NCI-H187 treated with DMSO at 0.1 percent for 48 hours (cell line): ENCODE measurements at places on chromosomes 2 and 18.

GRCh38 chr2:227671170-227671905 is 4.7 kb downstream of the SCYGR5 start:
- no peak for DNase-seq

GRCh38 chr2:184370954-184371353 is 227.4 kb upstream of the ZNF804A start:
- no peak for DNase-seq

DNA sequence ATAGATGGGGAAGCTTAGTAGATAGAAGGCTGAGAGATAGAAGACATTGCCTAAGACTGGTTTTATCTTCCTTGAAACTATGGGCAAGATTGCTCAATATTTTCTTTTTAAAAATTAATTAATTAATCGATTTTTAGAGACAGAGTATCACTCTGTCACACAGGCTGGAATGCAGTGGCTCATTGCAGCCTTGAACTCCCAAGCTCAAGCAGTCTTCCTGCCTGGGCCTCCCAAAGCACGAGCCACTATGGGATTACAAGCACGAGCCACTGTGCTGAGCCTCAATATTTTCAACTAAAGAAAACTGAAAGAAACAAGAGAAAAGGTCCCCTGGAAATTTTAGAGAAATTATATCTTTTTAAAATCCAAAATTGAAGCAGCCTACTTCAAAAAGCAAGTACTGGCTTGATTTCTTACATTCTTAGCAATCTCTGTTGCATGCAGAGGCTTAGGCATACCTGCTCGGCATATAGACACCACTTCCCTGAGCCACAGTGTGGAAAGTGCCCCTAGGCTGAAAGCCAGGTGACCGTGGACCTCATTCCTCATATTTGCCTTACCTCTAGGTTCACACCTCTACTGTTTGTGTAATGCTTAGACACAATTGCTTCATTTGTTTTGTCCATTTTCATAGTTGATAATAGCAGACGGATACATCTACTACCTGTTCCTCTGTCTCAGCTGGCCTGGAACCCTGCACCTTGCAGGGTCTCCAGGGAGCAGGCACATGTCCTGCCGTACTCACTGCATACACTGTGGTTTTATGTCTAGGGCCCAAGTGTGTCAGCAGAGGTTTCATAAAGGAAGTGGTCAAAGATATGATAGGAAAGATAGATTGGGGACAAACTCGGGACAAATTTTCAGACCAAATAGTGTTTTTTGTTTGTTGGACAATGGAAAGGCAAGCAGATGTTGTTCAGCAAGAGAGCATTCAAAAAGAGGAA is 166.5 kb upstream of the ALPP start:
- no peak for DNase-seq

- DNase-seq: no peak
Observed at GRCh38 chr2:75309596-75310463, 110.5 kb upstream of the TACR1 start.

- DNase-seq: no peak
Observed at GRCh38 chr18:4232656-4233055, 222.5 kb downstream of the DLGAP1 start.

DNA sequence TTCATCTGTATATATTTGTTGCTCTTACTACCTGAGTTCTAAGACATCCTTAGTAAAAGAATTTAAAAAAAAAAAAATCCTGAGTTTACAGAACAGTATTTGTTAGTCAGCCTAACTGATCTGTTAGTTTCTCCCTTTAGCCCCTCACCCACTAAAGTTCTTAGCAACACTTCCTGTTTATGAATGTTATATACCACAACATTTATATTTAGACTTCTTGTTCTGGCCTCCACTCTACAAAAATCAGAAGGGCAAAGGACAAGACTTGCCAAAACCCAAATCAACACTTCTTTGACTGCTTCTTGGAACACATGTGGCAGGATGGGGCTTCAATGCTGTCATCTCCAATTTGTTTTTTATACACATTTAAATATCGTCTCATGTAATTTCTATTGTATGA is 71.1 kb downstream of the MGAT5 start:
- no peak for DNase-seq

DNA sequence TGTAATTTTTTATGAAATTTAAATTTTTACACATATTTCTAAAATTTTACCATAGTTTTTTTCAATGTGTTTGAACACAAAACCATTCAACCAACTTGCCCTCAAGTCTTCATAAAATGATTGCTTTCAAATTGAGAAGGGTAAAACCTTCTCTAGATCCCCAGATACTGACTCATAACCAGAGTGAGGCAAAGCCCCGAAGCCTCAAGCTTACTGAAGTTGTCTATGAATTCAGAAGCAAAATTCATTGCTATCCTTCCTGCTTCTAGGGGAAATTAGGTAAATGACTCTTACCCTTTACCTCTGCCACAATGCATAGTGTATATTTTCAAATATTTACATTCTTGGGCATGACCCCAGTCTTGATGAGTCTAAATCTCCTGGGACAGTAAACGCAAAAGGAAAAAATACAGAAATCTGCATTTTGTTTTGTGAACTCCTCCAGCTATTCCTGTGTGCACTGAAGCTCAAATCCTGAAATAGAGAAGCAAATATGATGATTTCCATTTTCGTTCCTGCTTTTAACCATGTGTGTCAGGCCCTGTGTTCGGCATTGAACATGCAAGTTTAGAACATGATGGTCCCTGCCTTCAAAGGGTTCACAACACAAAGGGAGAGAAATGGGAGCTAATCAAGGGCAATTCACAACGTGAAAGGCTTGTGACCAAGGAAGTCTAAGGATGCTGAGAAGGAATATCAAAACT is 246.3 kb downstream of the SUCLG1 start:
- no peak for DNase-seq

- no peak for DNase-seq
Observed at GRCh38 chr2:237431372-237431771, 17.4 kb upstream of the COL6A3 start.

- no peak for DNase-seq
Observed at GRCh38 chr2:168934826-168935225, 33.7 kb downstream of the G6PC2 start.

- no peak for DNase-seq
Observed at GRCh38 chr2:168853471-168853870, 36.8 kb downstream of the SPC25 start.

DNA sequence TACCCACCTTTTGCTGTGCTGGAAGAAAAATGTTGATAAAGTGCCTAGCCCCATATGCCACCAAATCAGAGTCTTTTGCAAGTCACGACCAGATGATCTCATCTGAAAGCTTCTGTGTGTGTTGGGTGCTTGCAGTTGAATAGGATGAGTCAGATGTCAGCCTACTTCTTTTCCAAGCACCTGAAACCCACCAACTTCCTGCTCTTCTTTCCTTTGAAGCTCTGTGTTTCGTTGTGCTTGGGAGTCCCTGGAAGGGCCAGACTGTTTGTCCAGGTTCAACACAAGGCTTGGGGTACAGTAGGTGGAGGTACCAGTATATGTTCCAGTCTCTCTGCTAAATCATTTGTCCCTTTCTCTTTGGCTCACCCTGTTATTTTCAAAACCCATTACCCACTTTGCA is 36.8 kb upstream of the LCLAT1 start:
- no peak for DNase-seq

GRCh38 chr2:127605691-127606263 is 40.2 kb upstream of the GPR17 start:
- no peak for DNase-seq

DNA sequence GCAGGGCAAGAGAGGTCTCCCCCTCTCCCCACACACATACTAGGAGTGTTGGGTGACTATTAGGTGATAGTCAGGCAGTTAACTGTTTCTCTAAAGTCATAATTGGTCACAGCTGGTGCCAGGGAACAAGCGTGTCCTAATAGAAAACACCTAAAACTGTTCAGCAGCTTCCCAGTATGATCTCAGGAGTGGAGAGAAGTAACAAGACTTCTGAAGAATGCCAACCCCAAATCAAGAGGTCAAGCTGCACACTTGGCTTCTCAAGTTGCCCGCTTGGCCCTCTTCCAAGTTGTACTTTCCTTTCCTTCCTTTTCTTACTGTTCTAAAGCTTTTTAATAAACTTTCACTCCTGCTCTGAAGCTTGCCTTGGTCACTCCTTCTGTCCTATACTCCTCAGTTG is 22.4 kb upstream of the STAT1 start:
- DNase-seq: no peak

- peak; percentile 49 for DNase-seq
Observed at GRCh38 chr2:56132138-56132537, 51.7 kb upstream of the CCDC85A start.

DNA sequence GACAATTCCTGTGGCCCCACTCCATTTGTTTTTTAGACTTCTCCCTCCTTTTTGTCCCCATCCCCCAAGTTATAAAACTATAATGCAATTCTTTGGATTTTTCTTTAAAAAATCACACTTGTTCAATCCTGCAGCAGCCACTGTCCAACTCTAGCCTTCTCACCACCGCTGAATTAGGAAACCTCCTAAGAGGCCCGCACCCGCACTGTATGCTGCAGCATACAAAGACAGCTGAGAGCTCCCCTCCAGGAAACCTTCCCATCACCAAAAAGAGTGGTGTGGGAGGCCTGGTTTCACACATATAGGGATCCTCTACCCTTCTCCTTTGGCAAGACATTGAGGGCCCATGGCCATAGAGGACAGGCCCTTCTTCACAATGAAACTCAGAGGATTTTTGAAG is 2.9 kb downstream of the PCGF1 start:
- no peak for DNase-seq

GRCh38 chr2:203806761-203807160 is 60.8 kb upstream of the CTLA4 start:
- no peak for DNase-seq

DNA sequence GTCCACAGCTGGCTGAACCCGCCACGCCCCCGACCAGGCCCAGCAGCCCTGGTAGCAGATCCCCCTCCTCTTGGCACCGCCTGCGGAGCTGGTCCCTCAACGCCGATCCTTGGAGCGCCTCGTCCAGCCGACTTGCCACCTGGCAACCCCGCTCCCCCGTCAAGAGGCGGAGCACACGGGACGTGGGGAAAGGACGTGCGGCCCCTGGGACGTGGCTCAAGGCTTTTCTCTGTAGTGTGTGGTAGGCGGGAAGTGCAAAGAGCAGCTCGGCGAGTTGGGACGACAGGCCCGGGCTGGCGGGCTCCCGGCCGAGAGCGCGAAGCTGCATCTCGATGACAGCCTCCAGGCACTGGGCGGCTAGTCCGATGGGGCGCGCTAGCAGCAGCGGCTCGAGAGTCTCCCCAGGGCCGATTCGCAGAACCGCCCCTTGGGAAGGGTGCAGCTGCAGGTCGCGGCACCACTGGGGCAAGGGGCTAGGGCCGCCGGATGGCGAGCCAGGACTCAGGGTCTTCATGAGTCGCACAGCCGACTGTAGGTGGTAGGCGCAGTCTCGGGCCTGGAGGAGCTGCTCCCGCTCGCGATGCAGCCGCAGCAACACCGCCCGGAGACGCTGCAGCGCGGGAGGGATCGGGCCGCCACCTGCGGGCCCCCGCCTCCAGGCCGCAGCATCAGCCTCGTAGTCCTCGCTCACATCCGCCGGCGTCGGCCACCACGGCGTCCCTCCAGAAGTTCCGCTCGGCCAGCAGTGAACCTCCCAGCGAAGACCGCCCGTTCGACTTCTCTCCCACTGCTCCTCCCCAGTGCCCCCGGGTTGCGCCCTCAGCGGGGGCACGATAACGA is 617 bp downstream of the CCDC142 start:
- no peak for DNase-seq

DNA sequence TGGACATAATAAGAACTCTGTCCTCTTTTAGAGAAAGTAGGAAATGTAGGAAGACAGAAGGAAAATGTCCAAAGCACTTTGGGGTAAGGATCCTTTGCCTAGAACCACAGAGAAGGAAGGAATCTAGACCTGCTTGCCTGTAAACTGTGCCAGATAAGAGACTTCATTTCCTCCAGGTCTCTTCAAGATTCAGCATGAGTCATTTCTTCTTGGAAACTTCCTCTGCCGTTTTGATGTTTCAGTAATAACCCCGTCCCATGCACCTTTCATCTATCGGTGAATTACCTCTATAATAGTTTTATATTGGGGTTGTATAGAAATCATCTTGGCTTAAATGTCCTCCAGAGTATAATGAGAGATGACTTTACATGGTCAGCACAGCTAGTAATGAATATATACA is 63.2 kb upstream of the LRATD1 start:
- DNase-seq: no peak

- no peak for DNase-seq
Observed at GRCh38 chr2:230449901-230450467, 34.0 kb downstream of the SP100 start.

DNA sequence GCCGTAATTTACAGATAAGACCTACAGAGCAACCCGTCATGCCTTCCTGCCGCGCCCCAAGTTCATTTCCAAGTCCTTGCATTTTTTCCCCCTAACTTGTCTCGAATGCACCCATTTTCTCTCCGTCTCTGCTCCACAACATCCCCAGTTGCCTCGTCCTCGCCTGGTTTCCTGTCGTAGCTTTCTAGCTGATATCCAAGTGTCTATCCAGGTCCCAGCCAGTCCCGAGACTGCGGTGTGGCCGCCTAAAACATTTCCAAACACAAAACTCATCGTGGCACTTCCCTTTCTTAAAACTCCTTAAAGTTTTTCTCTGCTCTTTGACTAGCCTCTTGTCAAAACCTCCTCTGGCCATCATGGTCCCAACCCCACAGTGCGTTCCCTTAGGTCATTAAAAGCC is 1.2 kb upstream of the BARD1 start:
- no peak for DNase-seq

DNA sequence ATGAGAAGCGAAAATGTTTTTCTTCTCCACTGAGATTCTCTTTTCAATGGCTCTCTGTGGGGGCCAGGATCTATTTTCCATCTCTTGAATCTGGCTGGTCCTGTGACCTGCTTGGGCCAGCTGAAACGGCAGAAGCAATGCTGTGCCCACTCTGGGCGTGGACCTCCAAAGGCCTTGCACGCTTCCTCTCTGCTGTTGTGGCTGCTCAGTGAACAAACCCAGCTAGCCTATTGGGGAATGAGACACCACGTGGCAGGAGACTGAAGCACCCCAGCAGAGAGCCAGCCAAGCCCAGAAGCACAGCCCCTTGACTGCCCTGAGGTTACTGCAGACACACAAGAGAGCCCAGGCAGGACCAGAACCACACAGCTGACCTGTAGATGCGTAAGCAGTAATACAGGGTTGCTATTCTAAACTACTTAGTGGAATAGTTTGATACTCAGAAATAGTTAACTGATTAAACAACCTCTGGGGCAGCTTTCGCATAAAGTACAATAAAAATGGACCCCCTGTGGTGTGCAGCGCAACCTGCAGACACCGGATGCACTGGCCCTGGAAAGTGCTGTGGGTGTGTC is 221.7 kb upstream of the SH3BP4 start:
- no peak for DNase-seq

DNA sequence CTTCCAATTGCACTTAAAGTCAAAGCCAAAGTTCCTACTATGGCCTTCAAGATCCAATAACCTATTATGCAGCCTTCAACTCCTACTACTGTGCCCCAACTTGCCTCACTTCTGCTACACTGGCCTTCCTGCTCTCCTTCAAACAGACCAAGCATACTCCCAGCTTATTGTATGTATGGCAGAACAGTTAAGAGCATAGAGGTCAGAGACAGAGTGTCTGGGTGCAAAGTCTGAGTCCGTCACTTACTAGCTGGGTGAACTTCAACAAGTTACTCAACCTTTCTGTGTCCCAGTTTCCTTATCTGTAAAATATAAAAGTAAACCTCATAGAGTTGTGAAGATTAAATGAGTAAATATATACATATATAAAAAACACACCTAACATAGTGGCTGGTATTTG is 37.2 kb downstream of the YES1 start:
- no peak for DNase-seq
